ENCODE measurements at places on chromosomes 4 and X.
A peak's percentile ranks its signal among the peaks of the same experiment; 100 is the strongest.

GRCh38 chrX:119007189-119007770 lies 32.9 kb downstream of the LONRF3 start:
- no peak for DNase-seq

DNA sequence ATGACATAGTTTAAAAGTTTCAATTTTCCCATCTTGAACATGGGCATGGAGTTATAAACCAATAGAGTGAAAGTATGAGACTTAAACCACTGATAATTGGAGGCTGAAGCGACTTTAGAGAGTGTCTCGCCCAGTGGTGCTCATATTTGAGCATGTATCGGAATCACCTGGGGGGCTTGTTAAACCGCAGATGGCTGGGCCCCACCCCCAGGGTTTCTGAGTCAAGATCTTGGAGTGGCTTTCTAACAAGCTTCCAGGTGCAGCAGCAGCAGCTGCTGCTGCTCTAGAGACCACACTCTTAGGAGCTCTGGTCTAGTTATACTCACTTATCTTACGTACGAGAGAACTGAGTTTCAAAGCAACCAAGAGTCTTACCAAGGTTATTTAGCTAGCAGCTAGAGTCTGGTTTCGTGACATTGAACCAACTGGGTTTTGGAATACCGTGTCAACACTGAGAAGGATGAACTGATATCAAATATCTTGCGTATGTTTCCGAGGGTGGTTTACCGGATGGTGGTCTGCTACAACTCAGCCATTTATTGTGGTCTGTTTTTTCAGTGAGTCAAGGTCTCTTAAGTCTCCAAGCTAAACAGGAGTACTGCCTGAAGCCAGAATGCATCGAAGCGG lies 5.9 kb downstream of the PHEX start:
- DNase-seq: no peak

DNA sequence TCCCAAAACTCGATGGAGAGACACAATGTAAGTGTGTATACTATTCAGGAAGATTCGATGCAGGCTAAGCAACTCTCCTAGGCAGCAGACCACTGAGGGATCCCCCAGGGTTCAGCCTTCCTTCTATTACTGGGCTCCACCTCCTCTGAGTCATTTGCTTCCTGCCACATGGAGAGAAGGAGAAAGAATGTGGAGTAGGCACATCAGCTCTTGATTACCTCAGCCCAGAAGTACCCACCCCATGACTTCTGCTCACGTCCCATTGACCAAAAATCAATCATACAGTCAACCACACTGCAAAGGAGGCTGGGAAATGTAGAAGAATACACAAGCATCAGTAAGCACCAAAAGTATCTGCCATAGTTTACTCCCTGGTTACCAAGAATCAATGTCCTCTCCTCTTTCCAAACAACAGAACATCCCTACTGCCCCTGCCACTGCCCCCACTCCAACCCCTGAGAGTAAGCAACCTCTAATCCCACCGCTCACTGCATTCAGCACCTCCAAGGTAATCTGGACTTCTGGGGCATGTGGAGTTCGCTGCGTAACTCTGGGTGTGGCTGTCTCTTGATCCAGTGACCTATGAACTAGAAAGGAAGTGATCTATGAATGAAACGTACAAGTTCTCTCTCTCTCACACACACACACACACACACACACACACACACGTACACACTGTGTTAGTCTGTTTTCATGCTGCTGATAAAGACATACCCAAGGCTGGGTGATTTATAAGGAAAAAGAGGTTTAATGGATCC lies 91.2 kb upstream of the C1QTNF7 start:
- peak; percentile 82 for DNase-seq

- no peak for DNase-seq
These were observed 369.2 kb upstream of the NOCT start for GRCh38 chr4:138646383-138646782.

DNA sequence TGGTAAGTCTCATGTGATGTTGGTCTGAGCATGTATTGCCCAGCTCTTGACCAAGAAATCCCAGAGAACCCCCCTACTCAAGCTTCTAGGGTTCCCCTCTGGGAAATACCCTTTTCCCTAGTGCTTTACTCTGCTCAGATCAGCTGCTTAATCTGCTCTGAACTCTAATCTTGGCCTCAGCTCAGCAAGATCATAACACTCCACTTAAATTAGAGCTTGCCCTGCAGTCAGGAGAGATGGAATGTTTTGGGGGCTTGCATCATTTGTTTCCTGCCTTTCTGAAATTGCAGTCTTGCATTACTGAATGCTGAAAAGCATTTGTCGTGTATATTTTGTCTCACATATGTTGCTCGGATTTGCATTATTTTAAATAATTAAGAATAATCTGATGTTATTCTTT lies 1153.6 kb downstream of the FSTL5 start:
- DNase-seq: no peak

DNA sequence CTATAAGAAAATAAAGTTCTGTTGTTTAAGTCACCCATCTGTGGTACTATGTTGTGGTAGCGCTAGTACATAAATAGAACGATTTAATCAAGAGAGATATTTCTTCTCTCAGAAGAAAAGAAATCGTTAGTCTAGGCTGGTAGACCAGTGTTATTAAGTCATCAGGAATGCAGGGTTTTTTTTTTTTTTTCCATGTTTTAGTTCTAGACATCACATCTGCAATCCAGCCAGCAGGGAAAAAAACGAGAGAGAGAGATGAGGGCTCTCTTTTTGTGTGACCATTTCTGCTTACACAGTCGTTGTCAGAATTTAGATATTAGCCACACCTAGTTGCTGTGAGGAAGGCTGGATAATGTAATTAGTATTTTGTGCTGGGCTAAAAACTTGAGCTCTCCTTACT lies 417.4 kb downstream of the TMA16 start:
- peak; percentile 41 for DNase-seq

DNA sequence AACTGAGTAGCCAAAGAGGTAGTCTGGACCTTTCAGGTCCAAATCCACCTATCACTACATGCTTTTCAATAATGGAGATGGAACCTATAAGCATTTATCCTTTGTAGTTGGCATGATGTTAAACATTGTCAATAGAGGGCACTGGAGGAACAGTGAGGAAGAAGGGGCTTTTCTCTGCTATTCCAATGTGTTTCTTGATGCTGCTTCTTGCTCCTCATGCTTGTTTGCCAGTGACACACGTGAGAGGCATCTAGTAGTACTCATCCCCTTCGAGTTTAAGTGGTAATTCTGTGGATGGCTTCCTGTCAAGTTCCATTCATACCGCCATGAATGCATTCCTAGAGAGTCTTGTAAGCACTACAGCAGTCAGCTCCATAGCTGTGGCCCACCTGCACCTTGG lies 84.0 kb downstream of the NAA11 start:
- DNase-seq: peak; percentile 60

DNA sequence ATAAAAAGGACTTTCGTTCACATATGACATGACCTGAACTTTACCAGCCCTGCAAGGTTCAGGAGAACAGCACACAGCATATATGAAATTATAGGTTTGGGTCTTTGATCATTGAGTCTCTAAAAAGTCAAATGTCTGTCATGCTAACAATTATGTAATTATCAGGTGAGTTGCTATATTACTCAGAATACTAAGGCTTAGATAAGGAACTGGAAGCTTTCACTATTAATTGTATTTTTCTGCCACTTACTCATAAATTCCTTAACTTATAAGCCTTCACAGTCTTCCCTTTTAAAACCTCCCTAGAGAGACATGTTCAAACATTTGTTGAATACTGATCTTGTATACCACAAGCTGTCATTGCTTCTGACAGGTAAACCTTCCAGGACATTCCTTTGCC lies 292.8 kb upstream of the MAGEB2 start:
- no peak for DNase-seq

- peak; percentile 67 for DNase-seq
These were observed 535.9 kb downstream of the IQCM start for GRCh38 chr4:149279776-149280175.

DNA sequence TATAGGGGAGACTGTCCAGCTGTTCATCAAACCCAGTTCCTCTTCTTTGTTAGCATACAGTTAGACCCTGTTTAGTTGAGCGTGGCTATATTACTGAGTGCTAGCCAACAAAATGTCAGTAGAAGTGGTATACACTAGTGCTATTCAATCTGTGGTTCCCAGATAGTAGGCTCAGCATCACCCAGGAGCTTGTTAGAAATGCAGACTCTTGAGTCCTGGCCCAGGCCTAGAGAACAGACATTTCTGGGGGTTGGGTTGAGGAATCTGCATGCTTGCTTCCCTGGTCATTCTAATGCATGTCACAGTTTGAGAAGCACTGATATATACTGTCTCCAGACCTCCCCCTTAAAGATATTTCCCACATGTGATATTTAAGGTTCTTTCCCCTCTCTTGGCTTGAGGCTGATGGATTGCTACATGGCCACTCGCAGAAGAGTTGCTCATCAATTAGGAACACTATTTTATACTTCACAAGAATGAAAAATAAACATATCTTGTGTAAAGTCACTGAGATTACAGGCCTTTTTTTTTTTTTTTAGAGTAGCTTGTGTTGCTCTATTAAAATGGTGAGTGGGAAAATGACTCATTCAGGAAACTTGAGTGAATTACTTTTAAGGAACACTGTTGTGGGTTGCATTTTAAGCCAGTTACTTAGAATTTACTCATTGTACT lies 289.0 kb downstream of the STIM2 start:
- DNase-seq: peak; percentile 77

- peak; percentile 92 for DNase-seq
These were observed 36.2 kb downstream of the ARHGAP10 start for GRCh38 chr4:147768113-147768512.

- DNase-seq: peak; percentile 96
These were observed 67.4 kb downstream of the NOCT start for GRCh38 chr4:139082750-139083606.

GRCh38 chr4:4402966-4403365 lies 16.1 kb downstream of the NSG1 start:
- DNase-seq: no peak

- DNase-seq: no peak
These were observed 3.3 kb upstream of the BGN start for GRCh38 chrX:153491351-153491914.

DNA sequence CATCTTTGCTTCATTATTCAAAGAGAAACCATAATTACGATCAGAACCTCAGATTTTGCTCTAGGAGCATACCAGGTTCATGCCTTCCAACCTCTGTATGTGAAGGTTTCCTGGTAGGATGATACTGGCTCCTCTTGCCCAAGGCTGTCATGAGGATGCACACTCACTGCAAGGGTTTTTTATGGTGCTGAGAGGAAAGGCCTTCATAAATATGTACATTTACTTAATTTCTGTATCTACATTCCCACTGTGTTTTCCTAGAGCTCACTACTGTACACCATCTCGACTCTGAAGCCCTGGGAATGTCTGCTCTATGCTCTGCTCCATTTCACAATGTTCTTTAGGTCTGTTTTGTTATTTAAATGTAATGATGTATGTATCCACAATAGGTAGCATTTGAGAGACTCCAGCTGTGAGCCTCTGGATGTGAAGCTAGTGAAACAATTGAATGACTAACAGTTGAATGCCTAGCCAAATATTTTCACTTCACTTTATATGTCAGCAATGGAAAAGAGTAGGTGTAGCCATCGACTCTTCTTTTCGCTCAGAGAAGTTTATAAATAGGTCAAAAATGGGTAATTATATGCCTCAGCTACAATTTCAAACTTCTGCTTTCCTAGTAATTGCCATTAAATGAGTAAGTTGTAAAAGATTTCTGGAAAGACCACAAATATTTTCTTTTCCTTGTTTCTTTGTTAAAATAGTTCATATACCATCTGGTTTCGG lies 228.0 kb downstream of the PALLD start:
- peak; percentile 84 for DNase-seq

DNA sequence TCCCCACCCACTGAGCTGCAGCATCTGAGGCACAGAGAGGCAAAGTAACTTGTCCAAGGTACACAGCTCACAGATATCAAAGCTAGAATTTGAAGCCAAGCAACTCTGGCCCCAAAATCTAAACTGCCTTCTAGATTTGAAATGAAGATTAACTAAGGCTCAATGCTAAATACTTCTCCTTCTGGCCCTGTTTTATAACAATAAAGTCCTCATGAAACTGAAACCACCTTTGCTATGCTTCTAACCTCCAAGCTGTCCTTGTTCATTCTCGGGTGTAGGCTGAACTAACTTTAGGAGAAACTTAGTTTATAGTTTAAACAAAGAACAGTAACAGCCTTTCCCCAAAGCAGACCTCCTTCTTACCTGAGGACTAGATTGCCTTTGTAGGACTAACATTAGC lies 93.6 kb downstream of the DCTD start:
- no peak for DNase-seq

DNA sequence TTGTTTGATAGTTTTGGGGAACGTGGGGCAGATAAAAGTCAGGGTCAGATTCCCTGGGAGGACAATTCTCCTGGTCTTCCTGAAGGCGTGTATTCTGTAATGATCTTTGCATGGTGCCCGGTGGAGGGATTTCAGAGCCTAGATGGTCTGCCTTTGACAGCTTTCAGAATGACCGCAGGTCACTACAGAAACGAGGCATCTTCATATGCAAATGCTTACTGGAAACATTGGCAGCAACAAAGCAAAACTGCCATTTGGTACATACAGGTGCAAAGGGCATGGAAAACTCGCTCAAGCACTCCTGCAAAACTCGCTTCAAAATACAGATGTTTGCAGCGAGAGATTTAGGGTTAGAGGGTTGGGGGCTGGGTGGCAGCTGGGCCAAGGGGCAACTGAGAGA lies 8.8 kb downstream of the C4orf50 start:
- no peak for DNase-seq

GRCh38 chr4:174334628-174335027 lies 50.9 kb downstream of the CEP44 start:
- DNase-seq: no peak

DNA sequence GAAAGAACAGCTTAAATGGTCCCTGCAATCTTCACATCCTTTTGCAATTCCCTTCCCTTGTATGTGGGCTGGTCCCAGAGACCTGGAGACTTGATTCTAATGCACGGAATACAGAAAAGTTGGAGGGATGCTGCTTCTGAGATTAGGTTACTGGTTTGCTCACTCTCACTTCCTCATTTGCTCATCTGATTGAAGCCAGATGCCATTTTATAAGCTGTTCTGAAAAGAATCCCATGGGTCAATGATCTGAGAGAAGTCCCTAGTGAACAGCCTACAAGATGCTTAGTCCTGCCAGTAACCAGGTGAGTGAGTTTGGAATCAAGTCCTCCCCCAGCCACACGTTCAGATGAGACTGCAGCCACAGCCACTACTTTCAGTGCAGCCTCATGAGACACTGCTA lies 35.9 kb downstream of the MAGEA1 start:
- DNase-seq: no peak

- no peak for DNase-seq
These were observed at the start of gene CCNQ for GRCh38 chrX:153598541-153599191. TSS of gene CCNQ (minus strand) at chrX:153599139. CDS start at chrX:153599073, 66 bp downstream.

- DNase-seq: peak; percentile 99
These were observed 27.5 kb upstream of the PDGFC start for GRCh38 chr4:156999175-156999517.

GRCh38 chr4:40309250-40309774 lies 25.8 kb upstream of the CHRNA9 start:
- peak; percentile 45 for DNase-seq

Measured in astrocyte (in vitro differentiated cells and primary cell).